ENCODE measurements at places on chromosomes 6 and 20.

GRCh38 chr20:47455133-47456040, 46.3 kb upstream of the NCOA3 start:
- DNase-seq: no peak

GRCh38 chr20:50693001-50693400, 1.7 kb upstream of the RIPOR3 start:
- no peak for DNase-seq

DNA sequence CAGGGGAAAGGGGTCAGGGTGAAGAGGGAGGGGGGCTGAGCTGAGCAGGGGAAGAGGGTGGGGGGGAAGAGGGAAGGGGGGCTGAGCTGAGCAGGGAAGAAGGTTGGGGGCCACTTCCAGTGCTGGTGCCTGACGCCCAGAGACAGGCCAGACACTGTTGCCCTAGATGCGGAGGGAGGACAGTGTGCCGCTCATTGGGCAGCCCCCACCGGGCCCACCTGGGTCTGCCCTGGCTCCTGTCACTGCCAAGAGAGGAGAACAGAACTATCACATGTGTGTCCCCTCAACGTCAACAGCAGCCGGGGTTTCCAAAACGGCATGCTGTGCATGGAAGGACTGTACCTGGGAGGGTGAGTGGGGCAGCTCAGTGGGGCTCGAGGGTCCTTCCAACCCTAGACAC, 342.1 kb downstream of the CDH4 start:
- DNase-seq: no peak

GRCh38 chr6:167103041-167103891, 19.6 kb upstream of the CCR6 start:
- DNase-seq: no peak

DNA sequence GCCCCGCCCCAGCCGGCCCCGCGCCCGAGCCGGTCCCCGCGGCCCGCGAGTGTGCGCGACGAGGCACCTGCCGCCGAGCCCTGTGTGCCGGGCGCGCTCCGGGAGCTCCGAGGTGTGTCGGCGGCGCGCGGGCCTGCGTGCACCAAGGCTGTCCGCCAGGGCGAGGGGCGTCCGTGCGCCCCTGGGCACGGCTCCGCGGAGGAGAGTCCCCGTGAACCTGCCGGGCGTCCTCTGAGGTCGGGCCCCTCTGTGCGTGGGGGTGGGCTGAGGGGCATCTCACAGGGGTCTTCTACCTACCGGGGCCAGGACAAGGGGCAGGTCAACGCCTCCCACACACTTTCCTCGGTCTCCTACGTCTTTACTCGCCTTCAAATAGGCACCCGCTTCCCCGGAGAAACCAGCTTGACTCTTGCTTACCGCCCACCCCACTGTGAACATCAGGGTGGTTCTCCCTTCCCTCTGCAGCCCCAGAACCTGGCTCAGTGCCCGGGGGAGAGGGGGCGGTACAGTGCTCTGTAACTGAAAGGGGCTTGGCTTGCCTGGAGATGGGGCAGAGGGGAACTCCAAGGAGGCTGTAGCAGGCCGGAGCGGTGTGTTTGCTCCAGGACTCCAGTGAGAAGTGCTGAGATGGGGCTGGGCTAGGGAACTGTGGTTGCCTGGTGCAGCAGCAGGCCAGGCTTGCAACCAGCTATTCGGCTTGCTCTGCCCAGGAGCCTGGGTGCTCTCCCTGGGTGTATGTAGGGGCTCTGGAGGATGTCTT, at the start of gene SAMD10:
Gene SAMD10 (minus strand): TSS at position 86 of the 760 bp plus-strand sequence. CDS start 175 bp downstream, outside the sequence.
- DNase-seq: peak; percentile 49
